ENCODE measurements at places on chromosomes 12 and 14. TPM values are rescaled to one million over a fixed set of nuclear protein-coding genes. Genes with fewer than 3 reads are reported as not detected.

GRCh38 chr14:106802413-106803364 is 1276.3 kb downstream of the TMEM121 start:
- no peak for DNase-seq

- no peak for DNase-seq
Measured at GRCh38 chr12:117329756-117330155, 31.7 kb downstream of the NOS1 start.

GRCh38 chr14:67373347-67373746 is 13.2 kb downstream of the EIF2S1 start:
- DNase-seq = no peak

DNA sequence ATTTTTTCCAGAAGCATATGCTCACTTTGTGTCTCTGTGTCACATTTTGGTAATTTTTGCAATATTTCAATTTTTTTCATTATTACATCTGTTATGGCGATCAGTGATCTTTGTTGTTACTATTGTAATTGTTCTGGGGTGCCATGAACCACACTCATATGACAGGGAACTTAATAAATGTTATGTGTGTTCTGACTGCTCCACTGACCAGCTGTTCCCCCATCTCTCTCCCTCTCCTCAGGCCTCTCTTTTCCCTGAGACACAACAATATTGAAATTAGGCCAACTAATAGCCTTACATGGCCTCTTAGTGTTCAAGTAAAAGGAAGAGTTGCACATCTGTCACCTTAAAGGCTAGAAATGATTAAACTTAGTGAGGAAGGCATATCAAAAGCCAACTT is 46.0 kb downstream of the SCN8A start:
- no peak for DNase-seq

- DNase-seq = no peak
Measured at GRCh38 chr12:22409377-22410164, 75.1 kb upstream of the ST8SIA1 start.

GRCh38 chr12:112121780-112122565 is 3.4 kb upstream of the TRAFD1 start:
- DNase-seq = peak; percentile 91

- DNase-seq = no peak
Measured at GRCh38 chr14:95811813-95812212, 64.8 kb upstream of the TUNAR start.

KHNYN gene
- 41.0 TPM for polyA plus RNA-seq

ANKRD33 gene
- not detected for polyA plus RNA-seq

BRF1 gene
- 26.0 TPM for polyA plus RNA-seq

Measured in muscle of back (tissue), 13 donors.